ENCODE measurements at places on chromosomes 5 and 9.

DNA sequence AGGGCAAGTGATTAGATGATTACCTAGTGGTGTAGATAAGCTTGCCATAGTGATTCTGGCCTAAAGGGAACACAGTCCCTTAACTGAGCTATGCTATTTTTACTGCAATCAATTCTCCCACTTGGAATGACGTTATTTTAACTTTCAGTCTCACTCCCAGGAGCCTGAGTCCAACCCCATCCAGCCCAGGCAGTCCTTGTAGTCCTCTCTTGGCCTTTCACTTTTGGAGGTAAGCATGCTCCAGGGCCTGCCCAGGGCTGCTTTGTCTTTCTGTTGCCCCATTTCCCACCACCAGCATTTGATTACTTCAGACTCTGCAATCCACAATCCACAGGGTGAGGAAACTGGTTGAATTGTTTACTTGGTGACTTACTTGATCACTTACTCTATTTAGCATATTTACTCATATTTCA, 233.0 kb downstream of the CD180 start:
- DNase-seq: peak; percentile 90

DNA sequence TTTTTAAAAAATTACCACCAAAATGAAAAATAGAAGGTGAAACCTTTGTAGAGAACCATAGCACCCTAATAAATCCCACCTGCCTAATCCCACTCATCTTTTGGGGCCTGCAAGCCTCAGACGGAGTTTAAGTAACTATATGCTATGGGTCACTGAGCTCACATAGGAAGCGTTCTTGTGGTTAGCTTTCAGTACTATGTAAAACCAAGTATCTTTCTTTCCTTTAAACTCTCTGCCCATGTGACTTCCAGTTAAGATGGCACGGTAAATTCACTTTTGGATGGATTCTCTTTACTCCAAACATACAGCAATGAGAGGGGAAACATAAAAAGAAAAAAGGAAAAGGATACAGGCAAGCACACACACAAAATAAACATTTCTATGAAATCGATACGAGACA, 50.9 kb downstream of the FANCC start:
- no peak for DNase-seq

GRCh38 chr5:176184608-176185132, 53.6 kb upstream of the SIMC1 start:
- no peak for DNase-seq

DNA sequence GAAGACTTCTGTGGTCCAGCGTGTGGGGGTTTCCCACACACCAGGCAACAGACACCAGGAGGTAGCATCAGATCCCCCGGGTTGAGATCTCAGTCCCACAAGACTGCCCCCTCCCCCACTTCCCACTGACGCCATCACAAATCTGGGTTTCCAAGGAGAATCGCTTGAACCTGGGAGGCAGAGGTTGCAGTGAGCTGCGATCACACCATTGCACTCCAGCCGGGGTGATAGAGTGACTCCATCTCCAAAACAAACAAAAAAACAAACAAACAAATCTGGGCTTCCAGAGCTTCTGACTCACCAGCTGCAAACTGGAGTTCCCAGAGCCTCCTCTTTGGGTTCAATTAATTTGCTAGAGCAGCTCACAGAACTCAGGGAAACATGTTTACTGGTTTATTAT, 4.7 kb upstream of the GBGT1 start:
- DNase-seq: peak; percentile 54

- DNase-seq: no peak
Measured at GRCh38 chr5:129653057-129653375, 94.9 kb upstream of the MINAR2 start.

DNA sequence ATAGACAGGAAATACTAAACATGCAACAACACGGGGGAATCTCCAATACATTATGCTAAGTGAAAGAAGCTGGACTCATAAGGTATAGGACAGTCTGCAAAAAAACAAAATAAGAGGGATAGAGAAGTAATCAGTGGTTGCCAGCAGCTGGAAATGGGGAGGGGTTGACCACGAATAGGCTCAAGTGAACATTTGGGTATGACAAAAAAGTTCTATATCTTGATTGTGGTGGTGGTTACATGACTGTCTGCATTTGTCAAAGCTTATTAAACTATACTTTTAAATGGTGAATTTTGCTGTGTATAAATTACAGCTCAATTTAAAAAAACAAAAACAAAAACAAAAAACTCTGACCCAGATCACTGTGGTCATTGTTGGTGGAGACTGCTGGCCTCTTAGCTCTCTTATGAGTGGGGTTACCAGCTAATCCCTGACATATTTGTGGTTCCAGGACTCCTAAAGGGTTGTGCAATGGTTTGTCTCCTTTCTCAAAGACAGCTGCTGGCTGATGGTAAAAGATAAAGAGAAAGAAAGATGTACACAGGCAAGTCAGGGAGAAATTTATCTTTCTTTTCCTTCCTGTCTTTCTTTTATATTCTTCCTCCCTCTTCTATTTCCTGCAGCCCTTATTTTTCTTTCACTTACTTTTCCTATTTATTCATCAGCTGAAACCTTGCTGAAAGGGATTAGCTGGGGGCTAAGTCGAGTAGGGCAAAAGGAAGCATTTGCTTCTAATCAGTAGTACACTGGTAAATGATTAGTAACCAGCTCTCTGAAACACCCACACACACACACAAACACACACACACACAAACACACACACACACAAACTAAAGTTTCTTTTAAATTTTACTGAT, 42.6 kb upstream of the APC start:
- DNase-seq: no peak

DNA sequence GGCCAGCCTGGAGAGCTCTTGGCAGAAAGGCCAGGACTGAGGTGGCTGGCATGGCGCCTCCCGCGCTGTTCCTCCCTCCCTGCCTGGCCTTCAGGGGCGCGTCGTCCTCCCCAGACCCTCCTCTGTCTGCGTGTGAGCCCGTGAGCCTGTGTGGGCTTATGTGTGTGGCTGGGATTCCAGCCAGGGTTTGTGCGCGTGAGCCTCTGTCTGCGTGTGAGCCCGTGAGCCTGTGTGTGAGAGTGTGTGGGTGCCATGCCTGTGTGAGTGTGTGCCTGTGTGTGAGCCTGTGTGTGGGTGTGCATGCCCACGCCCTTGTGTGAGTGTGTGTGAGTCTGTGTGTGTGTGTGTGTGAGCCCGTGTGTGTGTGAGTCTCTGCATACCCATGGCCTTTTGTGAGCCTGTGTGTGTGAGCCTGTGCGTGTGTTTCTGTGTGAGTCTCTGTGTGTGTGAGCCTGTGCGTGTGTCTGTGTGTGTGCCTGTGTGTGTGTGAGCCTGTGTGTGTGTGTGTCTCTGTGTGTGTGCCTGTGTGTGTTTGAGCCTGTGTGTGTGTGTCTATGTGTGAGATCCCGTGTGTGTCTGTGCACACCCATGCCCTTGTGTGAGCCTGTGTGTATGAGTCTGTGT, 13.0 kb downstream of the RXRA start:
- no peak for DNase-seq

- no peak for DNase-seq
Measured at GRCh38 chr9:5375790-5376477, 36.3 kb upstream of the RLN1 start.

DNA sequence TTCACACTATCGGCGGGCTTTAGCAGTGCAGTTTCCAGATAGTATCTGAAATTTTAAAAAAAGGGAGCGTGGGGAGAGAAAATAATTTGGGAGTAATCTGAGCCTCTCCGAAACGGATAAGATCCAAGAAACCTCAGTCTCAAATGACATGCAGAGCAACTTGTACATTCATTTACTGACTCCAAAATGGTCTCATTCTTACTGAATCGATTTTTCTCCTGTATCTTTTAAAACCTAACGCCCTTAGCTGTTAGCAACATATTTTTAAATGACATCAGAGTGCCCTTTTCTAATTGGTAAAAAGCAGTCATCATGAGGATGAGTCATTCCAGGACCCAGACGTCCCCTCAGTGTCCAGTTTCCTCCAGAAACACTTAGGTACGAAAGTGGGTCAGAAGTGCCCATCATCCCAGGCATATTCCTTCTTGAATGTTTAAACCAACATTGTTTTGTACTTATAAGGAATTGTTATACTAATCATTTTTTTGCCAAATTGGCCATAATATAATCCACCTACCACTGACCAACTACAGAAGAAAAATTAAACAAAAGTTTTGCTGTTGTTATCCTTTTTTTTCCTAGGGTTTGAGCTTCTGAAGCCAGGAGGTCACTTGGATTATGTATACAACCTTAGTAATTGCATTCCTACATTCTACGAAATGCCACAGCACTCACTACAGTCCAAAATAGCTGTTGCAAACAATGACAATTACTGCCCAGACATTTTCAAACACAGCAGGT, 354.4 kb downstream of the ADAMTS6 start:
- DNase-seq: no peak

- no peak for DNase-seq
Measured at GRCh38 chr5:79793722-79794121, 104.1 kb downstream of the CMYA5 start.

GRCh38 chr9:133423216-133423615, 1.0 kb downstream of the ADAMTS13 start:
- no peak for DNase-seq

DNA sequence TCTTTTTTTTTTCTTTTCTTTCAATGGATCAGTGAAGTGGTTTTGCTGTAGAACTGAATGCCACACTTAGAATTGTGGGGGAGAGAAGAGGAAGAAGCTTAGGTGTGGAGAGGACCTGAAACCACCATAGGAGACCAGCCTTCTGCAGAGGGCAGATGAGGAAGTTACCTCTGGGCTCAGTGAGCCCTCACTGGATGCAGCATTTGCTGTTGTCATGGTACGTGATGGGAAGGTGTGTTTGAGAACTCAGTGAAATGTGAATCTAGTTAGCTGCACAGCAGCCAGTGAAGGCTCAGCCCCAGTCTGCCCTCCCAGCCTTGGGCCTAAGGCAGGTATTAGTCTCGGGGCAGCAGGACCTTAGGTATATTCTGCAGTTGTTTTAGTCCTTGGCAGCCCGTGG, 17.5 kb downstream of the CYFIP2 start:
- DNase-seq: no peak

- no peak for DNase-seq
Measured at GRCh38 chr9:4662989-4663792, 1.1 kb downstream of the PLPP6 start.

DNA sequence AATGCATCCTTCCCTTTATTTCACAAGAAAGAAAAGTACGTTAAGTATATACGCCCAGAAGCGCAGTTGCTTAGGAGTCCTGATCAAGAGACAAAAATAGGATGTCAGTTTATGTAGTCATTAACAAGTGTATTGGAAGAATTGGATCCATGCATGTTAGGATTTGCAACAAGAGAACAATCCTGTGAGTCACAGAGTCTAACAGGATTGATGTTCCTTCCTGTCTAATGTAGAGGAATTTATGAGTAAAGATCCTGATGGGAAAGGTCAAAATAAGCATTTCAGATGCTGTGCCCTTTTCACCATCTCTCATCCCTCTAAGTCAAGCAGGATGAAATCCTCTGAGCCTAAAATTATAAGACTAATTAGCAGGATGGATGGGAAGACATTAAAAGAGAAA, 406.0 kb upstream of the GRIA1 start:
- DNase-seq: no peak

- DNase-seq: no peak
Measured at GRCh38 chr9:114261987-114262386, 60.9 kb upstream of the ORM1 start.

DNA sequence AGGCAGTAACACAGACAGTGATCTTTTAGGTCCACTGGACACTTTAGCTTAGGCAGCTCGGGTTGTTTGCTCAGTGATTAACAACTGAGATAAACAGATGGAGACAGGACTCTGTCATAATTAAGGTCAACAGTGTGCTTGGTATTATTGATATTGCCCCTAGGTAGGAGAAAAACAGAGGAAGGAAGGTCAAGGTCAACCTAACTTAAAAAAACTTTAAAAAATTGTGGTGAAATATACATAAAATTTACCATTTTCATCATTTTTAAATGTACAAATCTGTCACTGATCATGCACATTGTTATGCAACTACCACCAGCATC, 2.1 kb upstream of the HSPA4 start:
- DNase-seq: no peak

DNA sequence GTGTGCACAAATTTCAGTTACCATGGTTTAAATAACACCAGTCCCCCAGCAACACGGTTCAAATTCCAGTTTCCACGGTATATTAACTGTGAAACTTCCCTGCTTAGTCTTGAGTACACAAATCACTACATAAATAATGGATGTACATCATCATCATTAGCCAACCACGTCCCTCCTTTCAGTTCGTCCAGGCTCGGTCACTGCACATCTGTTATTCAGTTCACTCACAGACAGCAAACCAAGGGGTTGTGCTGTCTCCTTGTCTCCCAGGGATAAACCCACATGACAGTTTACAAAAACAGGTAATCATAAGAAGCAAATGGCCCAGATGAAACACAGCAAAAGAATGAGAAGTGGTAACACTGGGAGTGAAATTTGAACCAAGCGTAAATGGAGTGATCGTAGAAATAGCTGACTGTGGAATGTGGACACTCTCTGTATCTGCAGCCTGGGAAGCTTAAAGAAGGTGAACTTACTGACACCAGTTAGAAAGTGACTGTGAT, 61.0 kb upstream of the RAD23B start:
- no peak for DNase-seq

- DNase-seq: no peak
Measured at GRCh38 chr5:38515646-38516045, 40.8 kb downstream of the LIFR start.

DNA sequence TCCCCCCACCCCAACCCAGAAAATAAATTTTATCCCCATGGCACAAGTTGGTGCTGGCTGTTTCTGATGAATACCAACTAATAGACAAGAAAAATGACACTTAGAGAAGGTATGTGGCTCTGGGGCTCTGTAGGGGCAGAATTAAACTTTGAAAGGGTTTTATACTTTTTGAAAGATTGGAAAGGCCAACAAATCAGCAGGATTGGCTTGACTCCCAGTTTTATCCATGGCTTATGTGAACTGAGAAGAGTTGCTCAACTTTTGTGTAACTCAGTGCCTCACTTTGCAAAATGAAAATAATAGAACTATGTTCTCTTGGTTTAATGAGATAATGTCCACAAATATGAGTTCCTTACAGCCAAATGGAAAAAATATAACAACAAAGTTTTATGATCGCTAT, 288.9 kb upstream of the KIF2A start:
- DNase-seq: no peak

DNA sequence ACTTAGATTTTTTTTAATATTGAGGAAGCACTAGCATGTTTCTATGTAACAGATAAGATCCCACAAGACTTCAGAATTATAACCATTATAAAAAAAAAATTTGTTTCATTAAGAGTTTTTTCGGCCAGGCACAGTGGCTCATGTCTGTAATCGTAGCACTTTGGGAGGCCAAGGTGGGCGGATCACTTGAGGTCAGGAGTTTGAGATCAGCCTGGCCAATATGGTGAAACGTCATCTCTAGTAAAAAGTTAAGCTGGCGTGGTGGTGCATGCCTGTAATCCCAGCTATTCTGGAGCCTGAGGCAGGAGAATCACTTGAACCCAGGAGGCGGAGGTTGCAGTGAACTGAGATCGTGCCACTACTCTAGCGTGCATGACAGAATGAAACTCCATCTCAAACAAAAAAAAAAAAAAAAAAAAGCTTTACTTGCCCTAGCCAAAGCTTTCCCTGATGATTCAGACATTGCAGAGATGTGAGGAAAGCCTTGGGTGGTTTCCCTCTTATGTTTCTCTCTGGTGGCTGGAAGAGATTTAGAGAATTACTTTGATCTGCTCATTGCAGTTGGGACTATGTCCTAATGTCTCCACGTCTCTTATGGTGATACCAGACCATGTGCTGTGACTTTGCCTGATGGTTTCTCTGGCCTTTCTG, 65.4 kb downstream of the EGFLAM start:
- DNase-seq: peak; percentile 10

Data from ELF-1 (cell line).